ENCODE measurements at places on chromosomes 7 and 10. TPM values are rescaled to one million over a fixed set of nuclear protein-coding genes. Genes with fewer than 3 reads are reported as not detected.

GPR15LG gene
- not detected for total RNA-seq

BAZ1B gene
- total RNA-seq: 112 TPM

SRPK2 gene
- total RNA-seq: 41.2 TPM

SLC13A1 gene
- total RNA-seq: not detected

ZNF727 gene
- not detected for total RNA-seq

LBX1 gene
- not detected for total RNA-seq

PRKAG2 gene
- 29.9 TPM for total RNA-seq

EVX1 gene
- not detected for total RNA-seq

UNC5B gene
- not detected for total RNA-seq

LIPM gene
- not detected for total RNA-seq

ASZ1 gene
- total RNA-seq: not detected

ASAH2B gene
- 4.5 TPM for total RNA-seq

RNF32 gene
- 2.0 TPM for total RNA-seq

ASB10 gene
- not detected for total RNA-seq

MYH16 gene
- total RNA-seq: not detected

TLX1 gene
- not detected for total RNA-seq

EFCAB10 gene
- not detected for total RNA-seq

FGFBP3 gene
- 1.9 TPM for total RNA-seq

DYNC1I1 gene
- not detected for total RNA-seq

DNAJC12 gene
- total RNA-seq: 40.8 TPM

CDHR1 gene
- total RNA-seq: 0.37 TPM

SLC16A12 gene
- not detected for total RNA-seq

SLC18A2 gene
- total RNA-seq: not detected

GNAT3 gene
- not detected for total RNA-seq

NODAL gene
- not detected for total RNA-seq

IFIT2 gene
- 16.0 TPM for total RNA-seq

PLCE1 gene
- total RNA-seq: not detected

LARP4B gene
- 135 TPM for total RNA-seq

CTNNA3 gene
- not detected for total RNA-seq

PLXNA4 gene
- 1.2 TPM for total RNA-seq

GLI3 gene
- 0.15 TPM for total RNA-seq

NOLC1 gene
- 107 TPM for total RNA-seq

ZNHIT1 gene
- total RNA-seq: 57.1 TPM

Measured in activated CD8-positive, alpha-beta memory T cell treated with anti-CD3 and anti-CD28 coated beads, Interleukin-2, amount 10 ng/mL, durations not matched to agents 7 days and 5 days (primary cell).